Activated CD4-positive, alpha-beta T cell treated with anti-CD3 and anti-CD28 coated beads, Interleukin-2, amount 50 U/mL, for 4 hours (primary cell): ENCODE measurements at places on chromosomes 2 and 18.

GRCh38 chr2:219079417-219079816 lies 18.7 kb upstream of the IHH start:
- no peak for DNase-seq

DNA sequence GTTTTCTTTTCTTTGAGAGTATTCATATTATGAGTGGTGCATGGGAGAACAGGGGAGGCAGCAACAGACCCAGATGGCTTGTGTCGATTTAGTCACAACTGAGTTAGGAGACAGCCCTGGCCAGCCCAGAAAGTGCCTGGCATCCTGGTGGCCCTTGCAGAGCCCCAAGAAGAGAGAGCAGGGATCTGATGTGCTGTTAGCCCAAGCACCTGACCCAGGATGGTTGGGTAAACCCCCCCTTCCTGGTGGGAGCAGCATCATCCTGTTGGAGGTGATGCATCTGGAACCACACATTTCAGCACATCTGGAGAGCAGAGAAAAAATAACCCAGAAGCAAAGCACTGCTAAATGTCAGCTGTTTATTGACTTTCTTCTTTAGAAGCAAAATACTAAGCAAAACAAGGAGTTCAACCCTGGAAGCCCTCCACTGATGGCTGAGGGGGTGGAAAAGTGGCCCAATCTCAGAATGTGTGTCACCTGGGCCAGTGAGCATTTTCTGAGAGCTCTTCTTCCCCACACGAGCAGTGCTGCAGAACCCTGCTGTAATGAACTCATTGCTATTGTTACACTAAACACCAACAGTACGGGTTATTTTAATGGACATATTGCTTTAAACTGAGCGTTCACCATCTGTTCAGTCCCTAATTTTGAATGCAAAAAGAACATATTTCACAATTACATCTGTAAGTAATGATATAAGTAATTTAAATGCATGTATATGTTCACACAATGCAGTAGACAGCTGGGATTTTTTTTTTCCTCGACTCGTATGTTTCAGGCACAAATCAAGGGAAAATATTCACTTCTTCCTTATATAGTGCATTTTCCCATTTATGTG lies 100.6 kb upstream of the SMIM21 start:
- no peak for DNase-seq

DNA sequence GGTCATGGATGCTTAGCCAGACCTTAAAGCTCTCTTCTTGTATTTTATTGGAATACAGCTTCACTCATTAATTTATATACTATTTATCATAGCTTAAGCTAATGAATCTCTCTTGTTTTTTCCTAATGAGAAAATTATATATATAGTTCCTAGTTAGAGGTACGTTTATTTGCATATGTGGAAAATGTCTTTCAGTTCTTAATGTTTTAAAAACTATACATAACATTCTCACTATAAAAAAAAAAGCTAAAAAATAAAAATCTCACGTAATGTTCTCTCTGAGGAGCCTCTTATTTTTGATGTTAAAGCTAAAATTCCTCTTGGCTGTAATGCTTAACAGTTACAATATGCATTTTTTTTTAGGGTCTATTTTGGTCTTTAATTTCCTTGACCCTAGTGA lies 16.6 kb downstream of the UGP2 start:
- DNase-seq, result no peak

DNA sequence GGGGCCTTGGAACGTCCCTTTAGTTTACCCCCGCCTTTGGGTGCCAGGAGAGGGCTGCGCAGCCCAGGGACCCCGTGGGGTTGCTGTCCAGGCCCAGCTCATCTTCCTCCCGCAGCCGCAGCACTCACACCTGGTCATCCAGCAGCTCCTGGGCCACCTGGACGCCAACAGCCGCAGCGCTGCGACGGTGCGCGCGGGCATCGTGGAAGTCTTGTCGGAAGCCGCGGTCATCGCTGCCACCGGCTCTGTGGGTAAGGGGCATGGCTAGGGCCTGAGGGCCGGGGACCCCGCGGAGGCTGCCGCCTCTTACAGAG lies 37.2 kb downstream of the POMC start:
- no peak for DNase-seq

DNA sequence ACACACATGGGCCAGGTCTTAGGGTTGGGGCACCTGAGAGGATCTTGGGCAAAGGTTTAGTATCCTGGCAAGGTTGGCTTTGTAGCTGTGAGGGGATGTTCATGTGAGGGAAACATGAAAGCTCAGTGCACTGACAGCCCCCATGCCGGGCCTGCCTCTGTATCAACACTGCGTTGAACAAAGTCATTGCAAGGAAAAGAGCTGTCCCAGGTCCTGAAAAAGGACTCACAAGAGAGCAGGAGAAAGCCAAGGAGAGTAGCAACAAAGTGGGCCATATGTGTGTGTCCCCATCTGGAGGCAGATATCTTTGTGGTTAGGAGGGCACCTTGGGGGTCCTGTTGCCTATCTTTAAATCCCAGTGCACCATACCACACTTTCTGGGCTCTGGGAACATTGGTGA lies 237.8 kb upstream of the THSD7B start:
- no peak for DNase-seq

DNA sequence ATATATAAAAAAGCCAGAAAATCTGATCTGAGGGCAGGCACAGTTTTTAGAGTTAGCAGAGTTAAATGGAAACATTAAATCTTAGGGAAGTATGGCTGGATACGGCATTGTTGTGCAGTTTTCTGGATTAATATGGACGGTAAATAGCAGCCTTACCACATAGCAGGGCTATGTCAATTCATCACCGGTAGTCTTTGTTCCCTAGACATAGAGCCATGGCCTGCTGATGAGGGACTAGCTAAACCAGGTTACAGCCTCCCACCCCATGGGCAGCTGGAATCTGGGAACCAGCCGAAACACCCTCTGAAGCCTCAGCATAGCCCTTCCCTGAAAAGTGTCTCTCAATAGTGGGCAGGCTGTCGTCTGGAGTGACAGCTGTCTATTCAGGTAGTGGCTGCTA lies 32.4 kb downstream of the CDCA7 start:
- no peak for DNase-seq

- no peak for DNase-seq
These were observed 26.6 kb upstream of the PLB1 start for GRCh38 chr2:28469304-28469703.

- no peak for DNase-seq
These were observed 5.8 kb downstream of the HTRA2 start for GRCh38 chr2:74535440-74535965.

GRCh38 chr2:131042148-131042775 lies 51.0 kb downstream of the FAM168B start:
- DNase-seq, result no peak

DNA sequence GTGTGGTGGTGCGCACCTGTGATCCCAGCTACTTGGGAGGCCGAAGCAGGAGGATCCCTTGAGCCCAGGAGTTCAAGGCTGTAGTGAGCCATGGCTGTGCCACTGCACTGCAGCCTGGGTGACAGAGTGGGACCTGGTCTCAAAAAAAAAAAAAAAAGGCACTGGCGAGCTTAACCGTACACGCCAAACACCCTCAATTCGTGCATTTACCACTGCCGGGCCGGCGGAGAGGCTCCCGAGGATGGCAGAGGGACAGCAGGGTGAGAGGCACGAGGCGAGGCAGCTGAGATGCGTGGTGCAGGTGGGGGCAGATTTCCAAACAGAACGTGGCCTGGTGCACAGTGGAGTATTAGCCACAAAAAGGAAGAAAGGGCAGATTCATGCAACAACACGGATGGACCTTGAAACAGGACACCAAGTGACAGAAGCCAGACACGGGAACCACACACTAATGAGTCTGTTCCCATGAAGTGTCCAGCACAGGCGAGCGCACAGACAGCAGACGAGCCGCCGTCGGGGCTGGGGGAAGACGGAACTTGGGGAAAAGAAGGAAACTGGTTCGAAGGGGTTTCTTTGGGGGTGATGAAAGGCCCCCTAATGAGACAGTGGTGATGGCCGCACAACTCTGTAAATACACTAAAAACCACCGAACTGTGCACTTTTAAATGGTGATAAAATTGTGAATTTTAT lies 27.4 kb downstream of the SLC66A2 start:
- no peak for DNase-seq

- DNase-seq, result no peak
These were observed 28.4 kb downstream of the ADCYAP1 start for GRCh38 chr18:933082-933481.

DNA sequence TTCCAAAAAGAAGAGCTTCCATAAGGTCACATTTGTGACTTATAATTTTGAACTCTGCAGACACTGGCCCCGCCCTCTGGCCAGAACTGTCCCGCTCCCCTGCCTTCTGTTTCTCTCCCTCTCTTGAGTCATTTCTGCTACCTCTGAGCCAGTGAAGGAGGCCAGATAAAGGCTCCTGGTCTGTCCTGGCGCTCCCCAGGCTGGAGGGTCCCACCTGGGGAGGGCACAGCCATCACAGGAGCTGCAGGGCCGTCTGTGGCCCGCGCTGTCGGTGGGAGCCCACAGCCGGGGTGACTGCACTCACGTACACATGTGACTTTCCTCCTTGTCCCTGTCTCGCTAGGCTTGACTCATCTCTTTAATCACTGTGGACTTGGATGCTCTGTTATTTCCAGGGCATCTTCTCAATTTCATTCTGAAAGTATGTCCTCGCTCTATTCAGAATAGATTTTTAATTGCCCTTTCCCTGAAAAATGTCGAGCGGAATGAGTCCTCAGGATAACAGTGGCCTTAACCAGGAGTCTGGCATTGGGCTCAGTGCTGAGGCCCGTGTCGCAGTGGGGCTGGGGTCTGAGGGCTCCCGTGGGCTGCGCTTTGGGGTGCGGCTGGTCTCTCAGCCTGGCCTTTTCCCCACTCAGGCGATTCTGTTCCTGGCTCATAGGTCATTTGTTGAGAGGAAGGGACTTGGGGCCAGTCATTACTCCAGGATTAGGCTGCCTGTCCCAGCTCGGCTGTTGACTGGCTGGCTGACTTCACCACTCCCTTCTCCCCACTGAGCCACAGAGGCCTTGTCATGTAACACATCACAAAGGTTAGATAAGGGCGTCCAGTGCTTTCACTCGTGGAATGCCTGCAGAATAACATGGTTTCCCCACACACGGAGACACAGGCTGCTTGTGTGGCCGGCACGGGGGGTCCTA lies 34.5 kb downstream of the KLHL29 start:
- no peak for DNase-seq

GRCh38 chr2:241947876-241948275 lies 78.3 kb downstream of the RTP5 start:
- DNase-seq, result no peak

GRCh38 chr2:226338825-226339224 lies 460.8 kb downstream of the IRS1 start:
- DNase-seq, result no peak

DNA sequence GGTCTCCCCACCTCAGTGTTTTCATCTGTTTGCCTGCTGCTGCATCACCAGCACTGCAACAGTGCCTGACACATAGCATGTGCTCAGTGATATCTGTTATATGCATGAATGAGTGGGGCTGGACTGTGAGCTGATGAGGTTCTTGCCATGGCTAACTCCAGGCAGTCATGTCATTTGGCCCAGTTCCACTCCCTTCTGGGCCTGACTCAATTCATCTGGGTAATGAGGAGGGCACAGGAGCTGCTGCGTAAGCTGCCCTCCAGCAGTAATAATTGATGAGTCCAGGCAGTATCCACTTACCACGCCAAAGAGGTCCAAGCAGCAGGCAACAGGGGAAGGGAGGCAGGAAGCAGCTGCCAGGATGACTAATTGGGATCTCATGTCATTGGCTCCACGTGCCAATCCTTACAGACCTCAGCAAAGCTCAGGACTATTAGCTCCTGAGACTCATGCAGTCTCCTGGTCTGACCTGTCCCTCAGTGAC lies 34.1 kb upstream of the MAT2A start:
- no peak for DNase-seq

DNA sequence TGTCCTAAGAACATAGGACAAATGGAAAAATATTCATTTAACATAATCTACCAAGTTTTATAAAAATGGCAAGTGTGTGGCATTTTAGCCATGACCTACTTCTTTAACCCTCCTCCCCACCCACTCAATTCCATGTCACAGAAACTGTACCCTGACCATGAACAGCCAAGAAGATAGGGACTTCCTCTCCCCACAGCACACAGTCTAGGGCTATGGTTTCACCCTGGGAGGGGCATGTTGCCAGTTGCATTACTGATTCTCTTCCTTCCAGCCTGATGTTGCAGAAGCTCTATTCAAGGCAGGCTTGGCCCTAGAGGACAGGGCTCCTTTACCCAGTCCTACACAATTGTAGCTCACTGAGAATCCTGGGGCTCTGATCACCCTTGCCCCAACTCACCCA lies 153.6 kb upstream of the KLF7 start:
- DNase-seq, result no peak

- no peak for DNase-seq
These were observed 27.2 kb downstream of the XPO1 start for GRCh38 chr2:61510674-61511671.

DNA sequence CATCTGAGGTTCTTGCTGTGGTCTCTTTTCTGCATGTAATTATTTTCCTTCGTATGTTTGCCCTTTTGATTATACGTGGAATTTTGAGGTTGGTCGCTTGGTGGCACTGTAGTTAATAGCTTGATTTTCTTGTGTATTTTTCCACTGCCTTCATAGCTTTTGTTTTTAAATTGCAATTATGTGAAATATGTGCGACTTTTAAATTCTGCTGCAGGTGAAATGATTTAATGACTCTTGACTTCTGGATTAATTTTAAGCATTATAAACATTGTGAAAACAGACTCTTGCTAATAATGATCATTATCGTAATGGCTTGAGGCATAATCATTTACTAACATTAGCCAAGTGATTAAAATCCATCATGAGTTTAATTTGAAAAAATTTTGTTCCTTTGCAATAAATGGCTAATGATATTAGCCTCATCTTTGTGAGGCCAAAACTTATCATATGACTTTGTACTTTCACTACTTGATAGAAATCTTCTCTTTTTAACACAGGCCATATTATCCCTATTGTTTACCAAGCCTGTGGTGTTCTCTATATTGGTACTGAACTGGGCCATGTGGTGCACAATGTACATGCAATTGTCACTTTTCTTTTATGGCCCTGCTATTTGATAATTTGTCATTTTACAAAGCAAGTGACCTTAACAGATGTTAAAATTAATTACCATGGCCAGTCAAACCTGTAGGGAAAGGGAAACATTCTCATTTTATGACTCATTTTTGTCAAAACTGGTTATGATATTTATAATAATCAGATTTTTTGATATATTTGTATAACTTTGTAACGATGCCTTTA lies 62.8 kb upstream of the NEUROD1 start:
- DNase-seq, result no peak

- DNase-seq, result no peak
These were observed 36.1 kb downstream of the HDLBP start for GRCh38 chr2:241279413-241279812.
